Fibroblast of skin of back (primary cell): ENCODE measurements at places on chromosomes 1 and 21.

GRCh38 chr1:25896266-25896665 lies 10.0 kb downstream of the STMN1 start:
- peak; percentile 58 for DNase-seq

DNA sequence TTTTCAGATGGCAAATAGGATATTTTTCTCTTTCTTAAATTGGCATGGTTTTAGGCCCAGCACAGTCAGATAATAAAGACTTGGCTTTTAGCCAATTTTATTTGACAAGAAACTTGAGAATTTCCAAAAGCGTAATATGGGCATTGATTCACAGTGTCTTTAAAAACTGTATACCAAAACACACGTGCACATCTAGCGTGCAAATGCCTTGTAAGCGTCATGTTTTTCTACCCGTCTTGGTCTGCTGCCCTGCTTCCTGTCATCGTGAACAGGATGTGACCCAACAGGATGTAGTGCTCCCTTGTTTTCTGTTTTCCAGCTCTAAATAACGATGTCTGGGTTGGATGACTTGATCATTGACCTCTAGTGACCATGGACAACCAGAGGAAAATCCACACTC lies 24.7 kb upstream of the SLC44A3 start:
- DNase-seq, result no peak

DNA sequence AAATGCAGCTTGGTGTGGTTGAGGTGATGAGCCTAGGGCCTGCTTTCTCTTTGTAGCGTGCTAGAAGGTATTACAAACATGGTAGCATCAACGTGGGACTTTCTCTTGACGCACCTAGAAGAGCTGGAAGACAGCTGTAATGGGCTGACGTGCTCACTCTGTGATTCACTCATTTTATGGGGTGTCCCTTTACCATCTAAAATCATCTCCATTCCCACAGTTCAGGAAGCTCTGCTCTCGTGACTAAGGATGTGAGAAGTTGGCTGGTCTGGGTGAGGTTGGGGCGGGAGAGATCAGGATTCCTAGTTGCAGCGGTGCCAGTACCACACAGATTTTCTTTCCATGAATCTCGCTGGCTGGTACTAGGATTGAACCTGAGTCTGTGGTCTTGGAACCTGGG lies 4.2 kb downstream of the HTR6 start:
- DNase-seq, result no peak

GRCh38 chr1:156295391-156295947 lies at the start of gene GLMP:
GLMP (minus strand) TSS chr1:156295679; CDS start chr1:156295645, 34 bp downstream.
- peak; percentile 71 for DNase-seq

- no peak for DNase-seq
Measured at GRCh38 chr1:28037946-28038345, 50.5 kb downstream of the EYA3 start.

- no peak for DNase-seq
Measured at GRCh38 chr1:23810818-23811540, 10.4 kb upstream of the GALE start.

- DNase-seq, result peak; percentile 82
Measured at GRCh38 chr1:53781654-53782053, 42.7 kb upstream of the GLIS1 start.

GRCh38 chr1:174700314-174700713 lies 252.6 kb downstream of the GPR52 start:
- DNase-seq, result no peak

GRCh38 chr1:236507022-236507700 lies 16.6 kb upstream of the LGALS8 start:
- peak; percentile 75 for DNase-seq

- peak; percentile 95 for DNase-seq
Measured at GRCh38 chr1:7471836-7472235, 299.3 kb upstream of the VAMP3 start.

GRCh38 chr1:51910221-51911000 lies 31.9 kb upstream of the NRDC start:
- no peak for DNase-seq

GRCh38 chr1:207872621-207873020 lies 38.3 kb downstream of the CD34 start:
- DNase-seq, result no peak
